ENCODE measurements at places on chromosomes 4 and X.

- DNase-seq = peak; percentile 7
Observed at GRCh38 chr4:173521467-173522159, 8.4 kb downstream of the HAND2 start.

DNA sequence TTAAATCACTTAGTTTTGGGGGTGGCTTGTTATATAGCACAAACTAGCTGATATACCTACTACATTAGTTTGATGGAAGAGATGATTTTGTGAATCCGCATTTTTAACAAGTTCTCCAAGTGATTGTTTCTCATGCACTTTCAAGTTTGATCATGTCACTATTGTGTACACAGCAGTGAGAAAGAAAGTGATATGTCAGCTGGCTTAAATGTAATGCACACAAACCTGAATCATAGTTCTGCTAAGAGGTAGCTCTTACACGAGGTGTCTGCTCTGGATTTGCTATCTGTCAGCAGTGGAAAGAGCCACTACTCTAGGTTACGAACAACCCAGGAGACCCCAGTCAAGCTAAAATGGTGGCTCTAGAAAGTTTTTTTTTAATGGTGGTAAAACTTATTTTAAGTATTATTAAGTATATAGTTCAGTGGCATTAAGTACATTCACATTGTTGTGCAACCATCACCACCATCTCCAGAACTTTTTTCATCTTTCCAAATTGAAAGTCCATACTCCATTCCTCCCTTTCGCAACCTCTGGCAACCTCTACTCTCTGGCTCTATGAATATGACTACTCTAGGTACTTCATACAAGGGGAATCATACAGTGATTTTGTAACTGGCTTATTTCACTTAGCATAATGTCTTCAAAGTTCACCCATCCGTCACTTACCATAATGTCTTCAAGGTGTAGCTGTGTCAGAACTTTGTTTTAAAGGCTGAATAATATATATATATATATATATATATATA is 147.3 kb downstream of the HS6ST2 start:
- DNase-seq = no peak

DNA sequence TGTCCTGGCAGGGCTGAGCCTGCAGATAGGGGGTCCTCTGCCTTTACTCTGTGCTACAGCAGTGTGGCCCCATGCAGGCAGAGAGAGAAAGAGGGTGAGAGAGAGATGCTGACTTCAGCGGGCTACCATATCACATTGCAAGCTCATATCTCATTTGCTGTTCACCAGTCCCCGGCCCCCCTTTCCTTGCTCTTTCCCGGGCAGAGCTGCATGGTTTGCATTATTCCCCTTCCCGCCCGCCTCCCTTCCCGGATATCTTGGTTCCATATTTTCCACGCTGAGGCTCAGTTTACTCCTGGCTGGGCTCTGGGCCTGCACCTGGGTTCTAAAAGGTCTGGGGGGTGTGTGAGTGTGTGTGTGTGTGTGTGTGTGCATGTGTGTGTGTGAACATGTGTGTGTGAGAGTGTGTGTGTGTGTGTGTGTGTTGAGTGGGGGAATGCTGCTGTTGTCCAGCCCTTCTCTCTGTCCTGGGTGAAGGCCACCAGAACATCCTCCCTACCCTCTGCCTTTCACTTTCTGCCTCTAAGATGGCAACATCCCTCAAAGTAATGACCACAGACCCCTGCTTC is 63.5 kb downstream of the PJA1 start:
- no peak for DNase-seq

GRCh38 chr4:115655626-115656025 is 542.2 kb upstream of the NDST4 start:
- no peak for DNase-seq

DNA sequence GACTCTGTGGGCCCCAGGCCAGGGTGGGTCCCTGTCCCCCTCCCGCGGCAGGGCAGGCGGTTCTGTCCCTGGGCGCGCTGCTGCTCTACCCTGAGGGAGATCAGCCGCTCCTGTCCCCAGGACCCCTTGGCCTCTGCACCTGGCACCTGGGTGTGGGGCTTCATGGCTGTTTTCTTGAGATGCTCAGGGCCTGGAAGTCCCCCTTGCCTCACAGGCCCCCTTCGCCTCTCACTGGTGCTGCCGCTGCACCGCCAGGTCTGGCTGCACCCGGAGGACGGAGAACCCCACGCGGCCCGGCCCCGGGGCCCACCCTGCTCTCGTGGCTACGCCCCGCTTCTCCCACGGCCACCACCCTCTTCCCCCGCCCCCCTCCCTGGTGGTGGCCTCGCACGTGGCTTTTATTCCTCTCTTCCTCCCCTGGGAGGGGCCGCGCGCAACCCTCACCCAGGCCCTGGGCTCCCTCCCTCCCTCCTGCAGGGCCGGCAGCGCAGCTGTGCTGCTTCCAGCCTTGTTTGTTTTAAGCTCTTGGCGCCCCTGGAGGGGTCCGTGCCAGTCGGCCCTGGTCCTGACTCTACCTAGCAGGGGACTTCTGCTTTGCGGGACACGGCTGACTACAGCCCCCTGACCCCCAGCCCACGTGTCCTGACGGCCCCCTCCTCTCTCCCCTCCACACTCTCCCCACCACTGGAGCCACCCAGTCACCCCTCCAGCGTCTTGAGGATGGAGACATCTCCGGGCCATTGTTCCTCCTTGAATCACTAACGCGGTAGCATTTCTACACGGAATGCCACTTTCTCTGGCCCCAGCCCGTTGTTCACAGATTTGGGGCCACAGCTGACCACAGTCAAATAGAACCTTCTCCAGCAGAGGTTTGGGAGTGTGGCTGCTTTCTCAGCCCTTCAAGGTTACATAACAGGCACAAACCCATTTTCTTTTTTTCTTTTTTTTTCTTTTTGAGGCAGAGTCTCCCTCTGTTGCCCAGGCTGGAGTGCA is 20.6 kb upstream of the CLDN24 start:
- DNase-seq = no peak

DNA sequence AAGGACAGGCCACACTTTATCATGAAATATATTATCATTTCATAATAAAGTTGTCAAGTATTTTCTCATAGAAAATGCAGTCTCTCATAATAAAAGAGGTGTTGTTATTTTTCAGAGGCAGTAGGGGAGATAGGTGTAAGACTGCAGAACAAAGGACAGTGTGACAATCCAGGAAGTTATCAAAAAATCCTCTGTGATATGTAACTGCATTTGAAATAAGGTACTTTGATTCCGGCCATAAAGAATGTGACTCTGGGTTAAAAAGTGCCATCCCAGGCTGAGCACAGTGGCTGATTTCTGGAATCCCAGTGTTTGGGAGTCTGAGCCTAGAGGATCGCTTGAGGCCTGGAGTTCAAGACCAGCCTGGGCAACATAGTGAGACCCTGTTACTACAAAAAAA is 37.6 kb upstream of the TMPRSS11B start:
- no peak for DNase-seq

GRCh38 chr4:142405695-142406498 is 440.2 kb downstream of the INPP4B start:
- DNase-seq = peak; percentile 6

DNA sequence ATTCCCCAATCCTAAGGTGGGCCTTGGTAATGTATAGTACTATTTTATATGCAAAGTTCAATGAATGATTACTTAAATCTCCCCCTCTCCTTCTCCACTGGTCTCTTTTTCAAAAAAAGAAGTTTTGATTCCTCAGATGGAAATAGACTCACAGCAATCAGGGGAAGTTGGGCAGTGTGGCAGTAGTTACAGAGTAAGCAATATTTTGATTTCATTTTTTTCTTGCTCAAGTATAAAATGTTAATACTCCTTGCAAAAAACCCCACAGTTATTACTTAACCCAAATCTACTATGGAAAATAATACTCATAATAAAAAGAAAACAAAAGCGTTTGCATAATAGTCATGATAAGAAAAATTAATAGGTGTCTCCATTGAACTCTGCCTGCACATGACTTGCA is 56.9 kb upstream of the CXCL8 start:
- no peak for DNase-seq

DNA sequence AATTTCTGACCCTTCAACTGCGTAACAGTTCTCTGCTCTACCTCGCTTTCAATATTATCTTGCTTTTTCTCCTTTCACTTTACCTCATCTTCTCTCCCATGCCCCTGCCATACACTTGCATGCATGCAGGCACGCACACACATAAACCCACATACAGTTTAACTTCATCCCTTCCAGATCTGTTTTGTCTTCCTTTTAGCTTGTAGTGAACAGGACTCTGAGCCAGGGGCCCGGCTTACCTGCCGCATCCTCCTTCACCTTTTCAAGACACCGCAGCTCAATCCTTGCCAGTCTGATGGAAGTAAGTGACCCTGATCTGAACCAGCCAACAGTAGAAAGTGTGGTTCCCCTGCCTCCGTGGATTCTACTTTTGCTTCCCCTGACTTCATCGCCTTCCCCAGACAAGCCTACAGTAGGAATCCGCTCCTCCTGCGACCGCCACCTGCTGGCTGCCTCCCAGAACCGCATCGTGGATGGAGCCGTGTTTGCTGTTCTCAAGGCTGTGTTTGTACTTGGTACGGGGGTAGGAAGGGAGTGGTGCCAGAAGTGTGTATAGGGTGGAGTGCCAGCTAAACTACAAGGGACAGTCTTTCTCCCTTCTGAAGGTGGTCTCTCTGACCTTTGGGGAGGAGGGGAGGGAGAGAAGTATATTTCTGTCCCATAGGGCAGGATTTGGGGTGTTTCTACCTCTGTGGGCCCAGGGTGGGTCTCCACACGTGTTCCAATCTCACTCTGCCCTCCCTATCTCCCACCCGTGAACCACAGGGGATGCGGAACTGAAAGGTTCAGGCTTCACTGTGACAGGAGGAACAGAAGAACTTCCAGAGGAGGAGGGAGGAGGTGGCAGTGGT is 10.7 kb downstream of the MED12 start:
- peak; percentile 71 for DNase-seq

DNA sequence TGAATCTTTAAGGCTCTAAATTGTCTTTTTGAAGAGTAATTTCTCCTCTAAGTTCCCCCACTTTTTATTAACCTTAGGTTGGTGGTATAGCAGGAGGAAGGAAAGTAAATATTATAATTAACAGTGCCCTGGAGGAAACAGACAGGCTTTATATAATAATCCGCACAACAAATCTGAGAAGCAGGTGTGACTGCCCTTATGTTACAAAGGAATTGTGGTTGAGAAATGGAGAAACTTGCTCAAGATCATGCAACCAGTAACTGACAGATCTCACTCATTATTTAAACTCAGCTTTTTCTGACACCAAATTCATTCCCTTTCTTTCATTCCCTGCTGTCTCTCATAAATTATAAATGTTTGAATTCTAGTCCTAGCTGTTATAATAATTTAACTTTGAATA is 282.0 kb downstream of the PPP3CA start:
- DNase-seq = no peak

DNA sequence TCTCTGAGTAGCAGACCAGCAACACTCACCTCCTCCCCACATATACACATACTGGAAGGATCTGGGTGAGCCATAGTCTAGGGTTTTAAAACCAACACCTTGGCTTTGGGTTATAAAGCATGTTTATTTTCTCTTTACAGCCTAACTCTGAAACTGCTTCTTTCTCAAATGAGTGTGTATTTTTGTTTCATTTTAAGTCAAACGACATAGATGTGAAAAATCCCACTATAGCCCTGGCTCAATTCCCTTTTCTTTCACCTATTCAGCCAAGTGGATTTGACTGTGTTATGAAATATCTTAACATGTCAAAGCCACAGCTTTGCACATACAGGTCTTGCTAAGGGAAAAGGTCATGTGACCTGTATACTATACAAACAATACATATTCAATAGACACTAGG is 13.8 kb downstream of the NEXMIF start:
- no peak for DNase-seq

DNA sequence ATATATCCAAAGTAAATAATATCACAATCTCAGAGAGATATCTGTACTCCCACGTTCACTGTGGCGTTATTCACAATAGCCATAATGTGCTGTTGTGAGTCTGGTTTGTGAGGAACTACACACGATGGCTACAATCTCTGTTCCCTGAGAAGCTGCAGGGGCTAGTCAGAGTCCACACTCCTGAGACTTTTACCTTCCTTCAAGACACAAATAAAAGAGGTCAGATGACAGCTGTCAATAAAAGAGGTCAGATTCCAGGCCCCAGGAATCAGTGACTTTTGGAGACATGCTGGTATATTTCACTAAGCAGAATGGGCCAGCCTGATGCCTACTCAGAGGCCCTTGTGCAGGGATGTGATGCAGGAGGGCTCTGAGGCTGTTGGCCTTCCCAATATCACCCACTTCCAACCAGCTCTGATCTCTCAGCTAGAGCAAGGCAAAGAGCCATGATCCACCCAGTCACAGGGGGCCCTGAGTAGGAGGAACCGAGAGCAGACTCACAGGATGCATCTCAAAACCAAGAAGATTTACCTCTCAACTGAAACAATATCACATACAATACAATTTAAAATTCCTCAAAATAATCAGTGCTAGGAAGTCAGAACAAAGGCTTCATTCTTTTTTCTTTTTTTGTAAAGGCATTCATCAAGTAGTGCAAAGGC is 13.8 kb downstream of the FRYL start:
- DNase-seq = no peak

DNA sequence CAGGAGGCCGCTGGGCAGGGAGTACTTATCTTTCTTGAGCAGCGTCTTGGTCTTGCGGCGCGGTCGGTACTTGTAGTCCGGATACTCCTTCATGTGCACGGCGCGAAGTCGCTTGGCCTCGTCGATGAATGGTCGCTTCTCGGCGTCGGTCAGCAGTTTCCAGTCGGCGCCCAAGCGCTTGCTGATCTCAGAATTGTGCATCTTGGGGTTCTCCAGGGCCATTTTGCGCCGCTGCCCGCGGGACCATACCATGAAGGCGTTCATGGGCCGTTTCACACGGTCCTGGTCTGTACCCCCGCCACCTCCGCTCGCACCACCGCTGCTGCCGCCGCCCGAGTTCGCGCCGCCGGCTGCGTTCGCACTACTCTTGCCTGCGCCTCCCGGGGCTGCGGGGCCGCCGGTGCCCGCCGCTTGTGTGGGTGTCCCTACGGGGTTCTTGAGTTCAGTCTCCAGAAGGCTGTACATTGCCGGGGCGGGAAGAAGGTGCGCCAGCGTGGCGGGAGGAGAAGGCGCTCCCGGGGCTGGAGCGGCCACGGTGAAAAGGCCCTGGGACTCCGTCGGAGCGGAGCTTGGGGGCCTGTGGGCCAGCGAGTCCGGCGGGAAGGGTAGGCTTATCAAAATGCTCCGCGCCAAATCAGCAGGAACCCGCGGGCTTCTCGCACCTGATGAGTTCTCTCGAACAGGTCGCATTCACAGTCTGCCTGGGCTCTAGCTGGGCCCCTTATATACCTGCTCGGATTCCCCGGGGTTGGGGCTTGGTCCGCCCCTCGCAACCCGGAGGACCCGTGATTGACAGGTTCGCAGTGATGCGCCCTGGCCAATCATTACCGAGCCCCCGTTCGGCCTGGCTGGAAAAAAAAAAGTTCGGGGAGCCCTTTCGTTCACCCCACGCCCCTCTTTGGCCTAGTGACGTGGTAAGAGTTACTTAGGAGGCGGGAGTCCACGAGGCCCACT is at the start of gene SOX3:
TSS of gene SOX3 (minus strand) at position 699 of the 954 bp plus-strand sequence. CDS start at position 690, 9 bp downstream.
- DNase-seq = no peak

DNA sequence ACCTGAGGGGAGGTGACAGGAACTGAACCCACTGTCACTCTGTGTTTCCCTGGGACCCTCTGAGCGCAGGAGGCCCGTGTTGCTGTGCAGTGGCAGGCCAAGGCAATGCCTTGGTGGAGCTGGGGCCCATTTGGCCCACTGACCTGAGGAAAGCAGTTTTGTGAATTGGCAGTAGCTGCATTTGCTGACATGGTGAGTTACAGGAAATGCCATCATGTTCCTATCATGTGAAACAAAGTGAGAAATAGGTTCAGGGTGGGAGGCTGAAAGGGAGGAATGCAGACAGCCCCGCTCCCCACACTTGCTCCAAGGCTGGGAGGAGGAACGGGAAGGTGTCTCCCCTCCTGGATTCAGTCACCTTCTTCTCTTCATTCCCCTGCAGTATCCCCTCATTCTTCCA is 146.1 kb downstream of the PTTG2 start:
- no peak for DNase-seq

GRCh38 chrX:72714478-72714916 is 391 bp upstream of the PHKA1 start:
- peak; percentile 40 for DNase-seq
